Activated effector memory CD4-positive, alpha-beta T cell treated with anti-CD3 and anti-CD28 coated beads, Interleukin-2, amount 50 U/mL, for 16 hours (primary cell): ENCODE measurements at places on chromosomes 13 and 19.

DNA sequence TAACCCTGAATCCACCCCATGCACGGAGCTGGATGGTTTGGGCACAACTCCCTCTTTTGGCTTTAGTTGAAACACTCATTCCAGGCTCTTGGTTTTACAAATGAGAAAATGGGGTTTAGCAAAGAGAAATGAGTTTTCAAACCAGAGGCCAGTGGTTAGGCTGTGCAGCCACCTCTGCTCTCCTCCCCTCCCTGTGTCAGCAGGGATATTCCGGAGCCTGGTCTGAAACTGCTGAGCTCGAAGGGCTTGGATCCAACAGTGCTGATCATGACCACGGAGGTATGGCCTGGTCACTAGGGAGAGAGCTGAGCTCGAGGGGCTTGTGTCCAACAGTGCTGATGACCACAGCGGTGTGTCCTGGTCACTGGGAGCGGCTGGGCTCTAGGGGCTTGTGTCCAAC lies 41.5 kb downstream of the ZNF787 start:
- DNase-seq = no peak

DNA sequence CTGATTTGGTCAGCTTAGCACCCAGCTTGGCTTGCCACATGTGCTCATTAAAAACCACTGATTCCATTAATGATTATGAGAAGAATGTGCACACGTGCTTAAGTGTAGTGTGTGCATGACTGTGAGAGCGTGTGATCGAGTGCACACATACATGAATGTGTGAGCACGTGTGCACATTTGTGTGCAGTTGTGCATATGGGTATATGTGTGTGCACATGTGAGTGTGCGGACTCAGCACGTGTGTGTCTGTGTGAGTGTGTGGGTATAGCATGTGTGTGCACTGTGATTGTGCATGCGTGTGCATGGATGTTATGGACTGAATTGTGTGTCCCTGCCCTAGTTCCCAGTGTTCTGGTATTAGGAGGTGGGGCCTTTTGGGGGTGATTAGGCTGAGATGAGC lies 202.1 kb upstream of the ZNF536 start:
- no peak for DNase-seq

DNA sequence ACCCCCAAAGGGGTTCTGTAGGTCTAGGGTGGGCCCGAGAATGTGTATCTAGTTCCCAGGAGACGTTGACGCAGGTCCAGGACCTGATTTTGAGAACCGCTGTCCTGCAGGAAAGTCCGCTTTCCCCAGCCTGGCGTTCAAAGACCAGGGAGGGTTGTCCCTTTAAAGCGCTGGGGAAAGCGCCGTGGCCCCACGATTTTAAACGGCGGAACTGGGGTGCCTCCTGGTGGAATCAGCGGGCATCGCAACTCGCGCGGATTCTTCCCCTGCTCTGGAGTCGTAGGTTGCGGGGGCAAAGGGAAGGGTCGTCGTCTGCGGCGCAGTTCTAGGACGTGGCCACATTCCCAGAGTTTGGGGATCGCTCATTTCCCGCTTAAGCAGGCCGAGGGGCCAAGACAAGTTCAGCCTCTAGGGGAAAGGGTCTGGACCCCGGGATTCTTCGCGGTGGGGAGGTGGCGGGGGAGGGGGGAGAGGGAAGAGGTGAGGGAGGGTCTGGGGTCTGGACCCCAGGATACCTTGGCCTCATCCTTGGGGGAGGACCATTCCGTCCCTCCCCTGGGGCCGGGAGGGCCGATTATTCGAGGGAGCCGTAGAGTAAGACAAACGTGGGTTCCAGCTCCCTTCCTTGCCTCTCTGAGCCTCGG lies 7.7 kb downstream of the PNMA8B start:
- peak; percentile 90 for DNase-seq

GRCh38 chr13:31201341-31202031 lies 1.7 kb downstream of the B3GLCT start:
- no peak for DNase-seq

- no peak for DNase-seq
These were observed 713.7 kb downstream of the SLITRK1 start for GRCh38 chr13:83168590-83168989.

DNA sequence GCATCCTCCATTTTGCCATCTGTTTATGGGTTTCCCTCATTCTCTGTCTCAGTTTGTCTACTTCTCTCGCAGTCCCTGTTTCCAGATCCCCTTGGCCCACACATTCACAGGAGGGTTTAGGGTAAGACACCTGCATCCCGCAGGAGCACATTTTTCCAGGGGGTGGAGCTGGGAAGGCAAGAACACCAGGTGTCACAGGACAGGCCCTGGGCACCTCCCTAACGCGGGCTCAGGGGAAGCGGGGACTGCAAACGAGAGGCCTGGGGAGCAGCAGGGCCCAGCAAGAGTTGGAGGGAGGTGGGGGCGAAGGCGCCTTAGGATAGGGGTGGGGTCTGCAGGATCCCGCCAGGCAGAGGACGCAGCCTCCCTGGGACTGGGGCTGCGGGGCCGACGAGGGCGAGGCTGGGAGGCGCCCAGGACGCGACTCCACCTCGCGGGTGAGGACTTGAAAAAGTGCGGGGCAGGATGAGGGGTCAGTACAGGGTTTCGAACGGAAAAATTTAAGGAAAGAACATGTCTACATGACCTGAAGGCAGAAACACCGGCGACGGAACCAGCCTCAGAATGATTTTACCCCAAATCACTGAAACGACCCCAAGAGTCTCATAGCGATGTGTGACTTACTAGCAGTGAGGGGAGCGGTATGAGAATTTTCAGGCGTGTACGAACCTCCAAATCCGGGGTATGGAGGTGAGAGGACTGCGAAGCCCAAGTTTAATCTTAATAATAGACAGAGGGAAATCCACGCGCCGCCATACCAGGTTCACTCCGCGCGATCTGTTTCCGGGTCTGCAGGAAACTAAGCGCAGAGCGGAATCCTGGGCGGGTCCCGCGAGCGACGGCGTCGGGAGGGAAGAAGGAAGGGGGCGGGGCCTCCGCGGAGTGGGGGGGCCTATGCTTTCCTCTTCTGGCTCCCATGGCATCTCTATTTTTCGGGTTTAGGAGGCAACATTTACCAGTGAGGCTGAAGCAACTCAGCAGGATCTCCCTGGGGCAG lies 7.1 kb upstream of the ERVV-2 start:
- no peak for DNase-seq
